ENCODE measurements at places on chromosomes 1 and 21.

- DNase-seq = no peak
These were observed 76.6 kb downstream of the DMRTA2 start for GRCh38 chr1:50346621-50347020.

- DNase-seq = no peak
These were observed 148.1 kb upstream of the CTTNBP2NL start for GRCh38 chr1:112247961-112248360.

- no peak for DNase-seq
These were observed 14.5 kb downstream of the RGS4 start for GRCh38 chr1:163083690-163084089.

GRCh38 chr1:30997463-30998057 is 68.0 kb downstream of the PUM1 start:
- no peak for DNase-seq

DNA sequence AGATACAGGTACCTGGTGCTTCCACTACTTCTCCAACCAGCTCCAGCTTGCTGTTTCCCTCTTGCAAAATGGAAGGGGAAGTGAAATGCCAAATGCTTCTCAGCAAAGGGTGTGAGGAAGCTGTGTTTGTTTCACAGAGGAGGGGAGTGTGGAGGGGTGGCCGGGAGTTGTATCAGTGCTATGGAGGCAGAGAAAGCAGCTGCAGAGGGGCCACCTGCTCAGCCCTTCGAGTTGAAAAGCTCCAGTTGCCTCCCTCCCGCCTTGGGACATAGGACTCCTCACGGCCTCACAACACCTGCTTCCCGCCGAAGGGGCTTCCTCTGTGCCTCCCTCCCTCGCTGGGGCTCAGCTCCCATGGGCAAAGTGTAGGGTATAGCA is 12.1 kb upstream of the LINGO4 start:
- DNase-seq = no peak

- DNase-seq = no peak
These were observed 47.7 kb downstream of the ELAVL4 start for GRCh38 chr1:50156241-50157010.
